ENCODE measurements at places on chromosomes 13 and 19. TPM values are rescaled to one million over a fixed set of nuclear protein-coding genes. Genes with fewer than 3 reads are reported as not detected.

Gene RDH8
- total RNA-seq: not detected

Gene DDA1
- 32.0 TPM for total RNA-seq

Gene ZNF223
- 16.9 TPM for total RNA-seq

Gene UBE2L5
- not detected for total RNA-seq

Gene CA11
- 9.6 TPM for total RNA-seq

Gene EFNA2
- total RNA-seq: 0.70 TPM

Gene GRK1
- total RNA-seq: not detected

Gene TEX101
- total RNA-seq: not detected

Gene COL4A2
- 227 TPM for total RNA-seq

Gene NBEA
- 16.7 TPM for total RNA-seq

Gene KIR2DL1
- total RNA-seq: not detected

DNA sequence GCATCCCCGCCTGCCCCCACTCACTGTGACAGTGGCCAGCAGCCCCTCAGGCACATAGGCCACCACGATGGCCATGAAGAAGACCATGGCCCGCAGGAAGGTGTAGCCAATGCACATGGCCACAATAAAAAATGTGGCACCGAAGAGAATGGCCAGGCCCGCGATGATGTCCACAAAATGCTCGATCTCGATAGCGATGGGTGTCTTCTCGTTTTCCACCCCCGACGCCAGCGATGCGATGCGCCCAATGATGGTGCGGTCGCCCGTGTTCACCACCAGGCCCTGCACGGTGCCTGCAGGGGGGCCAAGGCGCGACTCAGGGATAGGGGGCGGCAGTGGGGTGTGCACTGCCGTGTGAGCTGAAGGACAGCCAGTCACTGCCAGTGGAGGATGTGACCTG is 3.7 kb downstream of the ATP4A start:
- DNase-seq: no peak

DNA sequence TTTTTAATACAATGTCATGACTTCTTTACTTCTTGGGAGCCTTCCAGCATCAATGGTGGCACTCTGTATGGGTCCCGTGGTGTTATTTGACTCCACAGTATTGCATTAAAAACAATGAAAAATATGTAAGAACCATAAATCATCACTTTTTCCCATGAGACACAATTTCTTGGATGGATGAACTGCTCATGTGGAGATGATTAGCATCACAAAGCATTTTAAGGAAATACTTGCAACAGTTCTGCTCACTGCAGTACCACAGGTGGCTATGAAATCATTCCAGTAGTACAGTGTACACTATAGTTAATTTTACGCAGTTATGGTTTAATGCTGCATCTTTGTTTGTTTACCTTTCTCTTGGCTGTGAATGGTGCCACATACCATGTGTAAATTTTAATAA is 37.2 kb upstream of the C1QTNF9B start:
- no peak for DNase-seq

GRCh38 chr19:34274827-34275625 is 20.7 kb downstream of the GARRE1 start:
- DNase-seq: no peak

- no peak for DNase-seq
Observed at GRCh38 chr19:43754253-43754502, 584 bp downstream of the SMG9 start.

- no peak for DNase-seq
Observed at GRCh38 chr13:49435992-49436391, 7.9 kb downstream of the CAB39L start.

DNA sequence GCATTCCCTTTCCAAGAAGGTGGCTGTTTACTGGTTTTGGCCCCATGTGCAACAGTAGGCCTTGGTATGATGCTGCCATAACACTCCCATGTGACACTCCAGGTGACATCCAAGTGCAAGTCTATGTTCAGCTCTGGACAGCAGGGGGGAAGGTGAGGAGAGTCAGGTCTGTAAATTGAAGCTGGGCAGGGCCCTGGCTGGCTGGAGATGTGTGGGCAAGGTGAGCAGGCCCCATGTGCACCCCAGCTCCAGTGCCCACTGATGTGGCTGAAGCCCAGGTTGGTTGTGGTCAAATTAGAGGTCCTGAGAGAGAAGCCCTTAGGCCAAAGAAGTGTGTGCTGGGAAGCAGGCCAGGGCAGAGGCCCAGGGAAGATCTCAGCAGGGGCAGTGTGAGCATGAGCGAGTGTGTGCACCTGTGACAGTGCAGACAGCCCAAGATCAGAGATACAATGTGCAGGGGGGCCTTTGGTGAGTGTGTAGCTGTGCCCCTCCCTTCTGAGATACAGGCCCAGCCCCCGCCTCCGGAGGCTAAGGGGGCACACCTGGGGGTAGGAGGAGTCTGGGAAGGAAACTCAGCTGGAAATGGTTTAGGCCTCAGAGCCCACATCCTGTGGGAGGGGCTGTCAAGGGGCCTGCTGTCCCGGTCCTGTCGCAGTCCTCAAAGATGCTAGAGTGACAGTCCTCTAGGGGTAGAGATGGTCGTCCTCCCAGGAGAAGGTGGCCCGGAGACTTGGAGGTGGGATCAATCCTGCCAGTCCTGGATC is 18.6 kb downstream of the DEDD2 start:
- DNase-seq: no peak

GRCh38 chr13:95181586-95181985 is 119.7 kb downstream of the ABCC4 start:
- DNase-seq: no peak

DNA sequence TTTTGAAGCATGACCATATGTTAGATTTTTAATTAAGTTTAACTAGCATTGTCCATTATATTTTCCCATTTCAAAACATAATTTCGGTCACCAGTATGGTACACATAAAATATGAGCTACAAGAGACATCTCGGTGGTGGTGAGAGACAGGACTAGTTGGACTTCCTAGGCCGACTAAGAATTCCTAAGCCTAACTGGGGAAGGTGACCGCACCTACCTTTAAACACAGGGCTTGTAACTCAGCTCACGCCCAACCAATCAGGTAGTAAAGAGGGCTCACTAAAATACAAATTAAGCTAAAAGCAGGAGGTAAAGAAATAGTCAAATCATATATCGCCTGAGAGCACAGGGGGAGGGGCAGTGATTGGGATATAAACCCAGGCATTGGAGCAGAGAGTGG is 22.9 kb downstream of the DNAJC15 start:
- no peak for DNase-seq

DNA sequence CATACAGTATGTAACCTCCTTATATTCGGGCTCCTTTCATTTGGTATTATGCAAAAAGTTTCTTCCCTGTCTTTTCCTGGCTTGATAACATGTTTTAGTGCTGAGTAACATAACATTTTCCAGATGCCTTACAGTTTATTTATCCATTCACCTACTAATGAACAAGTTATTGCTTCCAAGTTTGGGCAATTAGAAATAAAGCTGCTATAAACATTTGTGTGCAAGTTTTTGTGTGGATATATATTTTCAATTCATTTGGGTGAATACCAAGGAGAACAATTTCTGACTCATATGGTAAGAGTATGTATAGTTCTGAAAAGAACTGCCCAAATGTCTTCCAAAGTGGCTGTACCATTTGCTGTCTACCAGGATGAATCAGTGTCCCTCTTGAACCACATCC is 360.9 kb downstream of the PCDH17 start:
- no peak for DNase-seq

DNA sequence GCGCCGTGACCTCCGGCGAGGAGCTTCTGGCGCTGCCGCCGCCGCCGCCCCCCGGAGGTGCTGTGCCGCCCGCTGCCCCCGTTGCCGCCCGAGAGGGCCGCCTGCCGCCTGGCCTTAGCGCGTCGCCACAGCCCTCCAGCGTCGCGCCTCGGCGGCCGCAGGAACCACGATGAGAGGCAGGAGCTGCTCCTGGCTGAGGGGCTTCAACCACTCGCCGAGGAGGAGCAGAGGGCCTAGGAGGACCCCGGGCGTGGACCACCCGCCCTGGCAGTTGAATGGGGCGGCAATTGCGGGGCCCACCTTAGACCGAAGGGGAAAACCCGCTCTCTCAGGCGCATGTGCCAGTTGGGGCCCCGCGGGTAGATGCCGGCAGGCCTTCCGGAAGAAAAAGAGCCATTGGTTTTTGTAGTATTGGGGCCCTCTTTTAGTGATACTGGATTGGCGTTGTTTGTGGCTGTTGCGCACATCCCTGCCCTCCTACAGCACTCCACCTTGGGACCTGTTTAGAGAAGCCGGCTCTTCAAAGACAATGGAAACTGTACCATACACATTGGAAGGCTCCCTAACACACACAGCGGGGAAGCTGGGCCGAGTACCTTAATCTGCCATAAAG is 4.8 kb downstream of the PDX1 start:
- DNase-seq: no peak

DNA sequence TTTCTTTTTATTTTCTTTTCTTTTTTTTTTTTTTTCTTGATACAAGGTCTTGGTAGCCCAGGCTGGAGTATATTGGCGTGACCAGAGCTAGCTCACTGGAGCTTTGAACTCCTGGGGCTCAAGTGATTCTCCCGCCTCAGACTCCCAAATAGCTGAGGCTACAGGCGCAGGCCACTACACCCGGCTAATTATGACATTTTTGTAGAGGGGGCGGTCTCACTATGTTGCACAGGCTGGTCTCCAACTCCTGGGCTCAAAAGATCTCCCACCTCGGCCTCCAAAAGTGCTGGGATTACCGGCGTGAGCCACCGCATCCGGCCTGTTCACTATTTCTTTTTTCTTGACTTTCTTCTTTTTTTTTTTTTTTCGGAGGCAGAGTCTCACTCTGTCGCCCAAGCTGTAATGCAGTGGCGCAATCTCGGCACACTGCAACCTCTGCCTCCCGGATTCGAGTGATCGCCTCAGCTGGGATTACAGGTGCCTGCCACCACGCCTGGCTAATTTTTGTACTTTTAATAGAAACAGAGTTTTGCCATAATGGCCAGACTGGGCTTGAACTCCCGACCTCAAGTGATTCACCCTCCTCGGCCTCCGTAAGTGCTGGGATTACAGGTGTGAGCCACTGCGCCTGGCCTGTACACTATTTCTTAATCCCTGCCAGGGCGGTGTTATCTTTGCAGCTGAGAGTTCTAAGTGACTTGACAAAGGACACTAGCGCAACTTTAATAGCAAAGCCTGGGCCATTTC is 37.1 kb upstream of the LSM14A start:
- no peak for DNase-seq

GRCh38 chr13:26950968-26951367 is 190.4 kb upstream of the GPR12 start:
- DNase-seq: no peak

DNA sequence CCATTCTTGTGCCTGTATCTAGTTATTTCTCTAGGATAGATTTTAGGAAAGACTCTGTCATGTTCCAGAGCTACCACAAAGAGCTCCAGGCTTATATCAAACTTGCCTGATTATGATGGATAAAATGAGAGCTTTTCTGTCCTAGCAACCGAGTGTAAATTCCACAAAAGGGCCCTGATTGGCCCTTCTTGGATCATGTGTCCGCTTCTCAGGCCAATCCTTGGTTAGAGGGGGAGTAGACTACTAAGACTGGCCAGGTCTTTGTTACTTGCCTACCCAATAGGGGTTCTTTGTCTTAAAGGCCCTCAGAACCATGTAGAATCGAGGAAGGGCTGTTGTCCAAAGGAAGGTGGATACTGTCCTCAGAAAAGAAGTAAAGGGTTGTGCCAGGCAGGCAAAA is 2.4 kb downstream of the DHX34 start:
- no peak for DNase-seq

DNA sequence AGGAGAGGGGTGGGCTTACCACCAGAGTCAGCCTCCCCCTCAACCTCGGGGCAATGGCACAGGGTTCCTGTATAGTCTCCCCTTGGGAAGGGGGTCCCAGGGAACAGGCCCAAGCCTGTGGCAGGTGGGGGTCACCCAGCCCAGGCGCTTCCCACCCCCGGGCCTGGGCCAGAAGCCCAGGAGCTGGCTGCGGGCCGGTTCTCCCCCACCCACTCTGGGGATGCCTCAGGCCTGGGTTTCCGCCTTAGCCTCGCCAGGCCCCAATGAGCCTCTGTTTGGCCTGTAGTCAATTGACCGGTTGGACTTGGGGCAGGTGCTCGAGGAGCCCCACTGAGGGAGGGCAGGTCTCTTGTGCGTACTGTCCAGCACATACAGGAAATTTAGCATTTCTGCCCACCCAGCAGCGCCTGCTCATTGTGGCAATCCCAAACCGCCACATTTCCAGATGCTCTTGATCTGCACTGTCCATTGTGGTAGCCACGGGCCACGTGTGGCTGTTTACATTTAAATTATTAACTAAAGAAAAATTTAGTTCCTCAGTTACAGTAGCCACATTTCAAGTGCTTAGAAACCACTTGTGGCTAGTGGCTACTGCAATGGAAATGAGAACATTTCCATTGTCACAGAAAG is 9.9 kb downstream of the LYL1 start:
- no peak for DNase-seq

DNA sequence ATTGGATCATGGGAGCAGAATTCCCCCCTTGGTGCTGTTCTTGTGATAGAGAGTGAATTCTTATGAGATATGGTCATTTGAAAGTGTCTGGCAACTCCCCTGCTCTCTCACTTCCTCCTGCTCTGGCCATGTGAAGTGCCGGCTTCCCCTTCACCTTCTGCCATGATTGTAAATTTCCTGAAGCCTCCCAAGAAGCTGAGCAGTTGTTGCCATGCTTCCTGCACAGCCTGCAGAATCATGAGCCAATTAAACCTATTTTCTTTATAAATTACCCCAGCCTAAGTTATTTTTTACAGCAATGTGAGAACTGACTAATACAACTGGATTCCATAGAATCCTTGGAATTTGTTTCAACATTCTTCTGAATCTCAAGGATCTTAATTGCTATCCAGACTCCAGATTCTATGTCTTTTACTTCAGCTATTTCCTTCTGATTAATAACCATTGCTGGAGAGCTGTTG is 328.1 kb downstream of the SLITRK5 start:
- no peak for DNase-seq

DNA sequence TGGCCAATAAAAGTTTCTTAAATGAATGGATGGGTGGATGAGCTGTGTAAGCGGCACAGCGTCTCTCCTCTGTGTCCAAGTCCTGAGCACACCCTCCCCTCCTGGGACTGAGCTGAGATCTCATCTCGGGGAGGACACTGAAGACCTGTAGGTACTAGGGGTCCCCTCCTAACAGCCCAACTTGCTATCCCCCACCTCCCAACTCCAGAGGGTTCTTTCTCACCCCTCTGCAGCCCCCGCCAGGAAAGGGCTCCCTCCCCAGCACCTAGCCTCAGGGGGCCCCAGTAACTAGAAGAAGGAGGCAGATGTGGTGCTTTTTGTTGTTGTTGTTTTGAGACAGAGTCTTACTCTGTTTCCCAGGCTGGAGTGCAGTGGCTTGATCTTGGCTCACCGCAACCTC is 1.1 kb upstream of the NANOS3 start:
- DNase-seq: no peak

DNA sequence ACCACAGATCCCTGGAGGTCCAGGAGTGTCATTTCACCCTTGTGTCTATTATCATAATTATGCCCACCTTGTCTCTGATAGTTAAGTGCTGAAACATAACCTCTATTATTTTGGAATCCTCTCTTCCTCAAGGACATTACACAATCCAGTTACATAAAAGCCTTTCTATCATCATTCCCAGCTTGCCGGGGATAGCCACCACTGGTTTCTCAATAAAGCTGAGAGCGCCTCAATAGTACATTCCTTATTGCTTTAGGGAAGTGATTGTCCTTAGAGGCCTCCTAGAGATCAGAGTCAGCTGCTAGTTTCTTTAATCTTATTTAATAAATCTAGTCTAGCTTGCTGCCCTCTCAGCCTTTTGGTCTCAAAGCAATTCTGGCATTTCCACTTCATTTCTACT is 490.0 kb upstream of the ATXN8OS start:
- DNase-seq: no peak

GRCh38 chr19:10289836-10290356 is at the start of gene ICAM5:
ICAM5 (plus strand) TSS chr19:10289952; CDS start chr19:10290044, 92 bp downstream.
- DNase-seq: no peak
